Stimulated activated CD8-positive, alpha-beta memory T cell treated with anti-CD3 and anti-CD28 coated beads, Interleukin-15, amount 100 ng/mL, for 48 hours (primary cell): ENCODE measurements at places on chromosomes 2 and 18.

- no peak for DNase-seq
Measured at GRCh38 chr18:3400567-3401296, 49.2 kb upstream of the TGIF1 start.

DNA sequence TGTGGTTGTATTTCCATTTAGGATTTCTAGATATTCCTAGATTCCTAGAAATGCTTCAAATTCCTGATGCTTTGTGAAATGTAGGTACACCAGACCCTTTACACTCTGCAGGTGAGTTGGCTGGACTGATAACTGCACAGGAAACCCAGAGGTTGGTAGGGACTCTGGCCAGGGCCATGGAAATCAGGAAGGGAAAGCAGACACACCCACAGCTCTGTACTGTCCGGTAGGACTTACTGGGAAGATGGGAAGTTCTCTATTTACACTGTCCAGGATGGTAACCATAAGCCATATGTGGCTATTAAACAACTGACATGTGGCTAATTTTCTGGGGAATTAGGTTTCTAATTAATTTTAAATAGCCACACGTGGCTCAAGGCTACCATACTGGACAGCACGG, 31.4 kb downstream of the NEMP2 start:
- no peak for DNase-seq

GRCh38 chr18:48766026-48766425, 184.7 kb downstream of the SMAD7 start:
- no peak for DNase-seq

DNA sequence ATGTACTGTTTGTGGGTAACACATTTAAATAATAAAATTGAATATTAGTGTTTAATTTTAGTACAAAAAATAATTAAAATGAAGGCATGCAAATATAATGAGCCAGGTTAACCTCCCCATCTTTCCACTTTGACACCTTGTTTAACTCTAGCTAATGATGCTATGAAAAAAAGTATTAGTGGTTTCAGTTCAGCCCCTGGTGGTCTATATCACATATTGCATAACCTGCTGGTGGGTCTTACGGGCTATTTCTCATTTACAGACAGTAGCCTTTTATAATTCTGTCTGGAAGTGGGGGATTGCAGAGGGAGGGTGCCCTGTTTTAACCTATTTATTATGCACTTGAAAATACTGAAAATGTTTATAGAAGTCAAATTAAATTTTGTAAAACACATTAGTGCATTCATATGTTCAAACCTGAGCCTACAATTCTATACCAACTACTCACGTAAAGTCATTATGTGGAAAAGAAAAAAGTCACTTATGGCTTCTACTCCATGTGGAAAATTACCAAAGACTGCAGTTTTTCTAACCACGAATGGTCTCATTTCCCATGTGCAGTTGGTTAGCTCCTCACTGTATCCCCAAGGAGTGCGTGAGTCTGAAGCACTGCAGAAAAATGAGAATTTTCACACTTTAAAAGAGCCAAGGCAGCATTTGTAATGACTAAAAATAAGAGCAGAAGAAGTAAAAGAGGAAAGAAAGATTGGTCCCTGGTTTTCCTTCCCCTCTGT, 381.0 kb downstream of the MTX2 start:
- no peak for DNase-seq

- DNase-seq = no peak
Measured at GRCh38 chr18:811892-812375, at the start of gene YES1. Gene YES1 (minus strand): TSS chr18:812242. CDS start chr18:756827, 55,415 bp downstream.

GRCh38 chr18:23887493-23887892, 127.1 kb upstream of the TTC39C start:
- DNase-seq = no peak

DNA sequence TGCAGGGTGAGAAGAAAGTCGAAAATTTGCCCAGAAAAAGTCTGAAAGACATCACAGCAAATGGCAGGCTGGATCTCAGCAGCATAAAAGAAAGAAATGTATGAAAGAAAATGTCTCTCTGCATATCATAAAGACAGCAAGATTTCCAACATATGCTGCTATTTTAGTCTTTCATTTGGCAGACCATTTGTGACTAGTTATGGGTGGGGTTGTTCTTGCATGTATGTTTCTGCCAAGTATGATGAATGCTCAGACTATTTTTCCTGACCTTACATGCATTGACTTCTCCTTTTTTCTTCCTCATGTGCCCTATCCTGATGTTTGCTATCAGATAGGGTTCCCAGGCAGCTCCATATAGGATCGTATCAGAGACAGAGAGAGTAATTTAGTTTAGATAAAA, 58.5 kb upstream of the PARD3B start:
- DNase-seq = no peak

DNA sequence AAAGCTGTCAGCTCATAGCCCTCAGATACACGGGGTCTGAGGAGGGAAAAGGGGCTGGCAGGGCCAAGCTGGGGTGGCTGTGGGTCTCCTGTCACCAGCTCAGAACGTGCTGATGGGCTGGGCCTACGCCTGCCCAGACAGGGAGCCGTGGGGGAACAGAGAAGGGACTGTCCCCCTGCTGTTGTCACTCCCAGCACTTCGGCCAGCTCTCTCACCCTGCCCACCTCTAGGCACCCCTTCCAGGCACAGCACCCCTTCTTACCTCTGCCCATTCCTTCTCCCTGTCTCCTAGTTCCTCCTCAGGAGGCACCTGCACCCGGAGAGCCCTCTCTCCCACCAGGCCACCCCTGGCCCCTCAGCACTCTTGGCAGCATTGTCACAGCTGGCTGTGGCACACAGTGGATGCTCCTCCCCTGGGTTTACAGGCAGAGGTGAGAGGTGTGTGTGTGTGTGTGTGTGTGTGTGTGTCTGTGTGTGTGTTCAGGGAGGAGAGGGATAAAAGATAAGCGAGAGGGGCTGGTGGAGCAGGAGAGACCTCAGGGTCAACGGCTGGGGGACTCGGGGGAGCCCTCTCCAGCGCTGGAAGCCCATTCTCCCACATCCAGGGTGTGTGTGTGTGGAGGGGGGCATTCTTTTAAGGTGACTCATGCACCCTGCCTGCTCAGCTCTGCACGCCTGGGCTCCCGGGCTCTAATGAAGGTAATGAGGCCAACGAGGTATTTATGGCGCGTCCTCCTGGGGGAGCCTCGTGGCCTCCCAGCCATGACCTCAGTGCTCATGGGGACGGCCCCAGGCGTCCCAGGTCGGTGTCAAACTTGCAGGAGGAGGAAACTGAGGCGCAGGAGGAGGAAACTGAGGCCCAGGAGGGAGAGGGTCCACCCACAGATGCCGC, 66.1 kb upstream of the SMAD7 start:
- DNase-seq = no peak

DNA sequence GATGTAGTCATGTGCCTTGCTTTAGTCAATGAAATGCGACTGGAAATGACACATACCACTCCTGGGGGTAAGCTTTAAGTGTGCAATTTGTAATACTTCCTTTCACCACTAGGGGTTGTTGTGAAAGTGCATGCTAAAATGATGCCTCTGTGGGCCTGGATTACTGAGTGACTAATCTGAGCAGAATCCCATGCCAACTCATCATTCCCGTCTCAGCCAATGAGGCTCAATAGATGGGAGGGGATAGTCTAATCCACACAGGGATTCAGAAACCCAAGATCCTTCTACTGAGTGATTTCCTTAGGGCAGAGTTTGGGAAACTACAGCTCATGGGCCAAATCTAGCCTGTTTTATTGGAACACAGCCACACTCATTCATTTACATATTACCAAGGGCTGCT, 54.0 kb downstream of the HRH4 start:
- no peak for DNase-seq

DNA sequence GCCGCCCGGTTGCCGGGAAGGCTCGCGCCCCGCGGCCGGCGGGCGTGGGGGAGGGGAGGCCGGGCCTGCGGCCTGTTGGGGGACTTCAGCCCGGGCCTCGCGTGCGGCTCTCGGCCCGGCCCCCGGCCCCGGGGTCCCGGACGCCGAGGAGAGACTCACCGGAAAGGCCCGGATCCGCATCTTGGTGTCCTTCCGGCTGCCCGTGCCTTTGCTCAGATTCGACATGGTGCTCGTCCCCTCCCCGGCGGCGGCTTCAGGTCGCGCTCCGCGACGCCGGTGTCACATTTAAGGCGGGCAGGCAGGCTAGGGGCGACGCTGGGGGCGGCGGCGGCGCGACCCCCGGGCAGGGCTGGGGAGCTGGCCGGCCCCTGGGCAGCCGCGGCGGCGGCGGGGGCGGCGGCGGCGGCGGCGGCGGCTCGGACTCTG, 365 bp downstream of the CUL3 start:
- peak; percentile 41 for DNase-seq

DNA sequence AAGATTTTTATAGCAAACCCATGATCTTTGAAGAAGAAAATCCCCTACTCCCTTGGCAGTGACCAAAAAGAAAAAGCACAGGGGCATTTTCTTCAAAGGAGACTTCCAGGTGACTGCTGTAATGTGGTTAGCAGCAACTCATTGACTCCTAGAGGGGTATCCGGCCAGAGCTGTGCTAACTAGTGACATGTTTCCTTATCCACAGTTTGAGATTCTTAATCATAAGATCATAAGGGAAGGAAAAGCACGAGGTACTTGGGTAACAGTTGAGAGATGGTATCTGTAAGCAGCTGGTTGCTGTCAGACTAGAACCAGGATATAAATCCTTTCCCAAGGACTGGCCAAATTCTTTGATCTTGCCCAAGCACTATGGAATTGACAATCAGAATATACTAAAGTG, 124.7 kb downstream of the MREG start:
- no peak for DNase-seq

- no peak for DNase-seq
Measured at GRCh38 chr18:74512321-74513053, 16.3 kb downstream of the CNDP2 start.

GRCh38 chr2:238640486-238640885, 207.4 kb upstream of the TWIST2 start:
- DNase-seq = no peak

DNA sequence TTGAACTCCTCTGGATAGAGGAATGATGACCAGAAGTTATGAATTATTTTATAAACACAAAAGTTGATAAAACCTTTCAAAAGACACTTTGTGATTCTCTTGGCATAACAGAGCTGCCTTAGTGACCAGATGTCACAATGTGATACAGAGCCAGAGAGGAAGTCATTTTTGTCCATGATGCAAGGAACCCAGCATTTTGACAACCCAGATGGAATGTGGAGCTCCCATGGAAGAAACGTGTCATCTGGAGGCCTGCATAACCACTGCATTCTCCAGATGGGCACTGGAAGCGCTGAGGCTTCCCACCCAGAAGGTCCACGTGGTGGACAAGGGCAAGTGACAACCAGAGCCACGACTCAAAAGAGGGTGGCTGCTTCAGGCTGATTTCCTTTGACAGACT, 30.1 kb downstream of the HRH4 start:
- no peak for DNase-seq

DNA sequence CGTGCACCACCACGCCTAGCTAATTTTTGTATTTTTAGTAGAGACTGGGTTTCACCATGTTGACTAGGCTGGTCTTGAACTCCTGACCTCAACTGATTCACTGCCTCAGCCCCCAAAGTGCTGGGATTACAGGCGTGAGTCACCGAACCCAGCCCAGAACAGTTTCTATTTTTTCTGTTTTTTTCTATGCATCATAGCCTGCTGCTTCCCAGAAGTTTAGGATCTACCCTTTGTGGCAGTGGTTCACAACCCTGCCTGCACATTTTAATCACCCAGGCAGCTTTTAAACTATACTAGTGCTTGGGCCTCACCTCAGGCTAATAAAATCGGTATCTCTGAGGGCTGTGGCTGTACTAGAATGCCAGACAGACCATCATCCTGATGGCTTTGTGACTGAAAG, 39.7 kb upstream of the SOCS6 start:
- no peak for DNase-seq

DNA sequence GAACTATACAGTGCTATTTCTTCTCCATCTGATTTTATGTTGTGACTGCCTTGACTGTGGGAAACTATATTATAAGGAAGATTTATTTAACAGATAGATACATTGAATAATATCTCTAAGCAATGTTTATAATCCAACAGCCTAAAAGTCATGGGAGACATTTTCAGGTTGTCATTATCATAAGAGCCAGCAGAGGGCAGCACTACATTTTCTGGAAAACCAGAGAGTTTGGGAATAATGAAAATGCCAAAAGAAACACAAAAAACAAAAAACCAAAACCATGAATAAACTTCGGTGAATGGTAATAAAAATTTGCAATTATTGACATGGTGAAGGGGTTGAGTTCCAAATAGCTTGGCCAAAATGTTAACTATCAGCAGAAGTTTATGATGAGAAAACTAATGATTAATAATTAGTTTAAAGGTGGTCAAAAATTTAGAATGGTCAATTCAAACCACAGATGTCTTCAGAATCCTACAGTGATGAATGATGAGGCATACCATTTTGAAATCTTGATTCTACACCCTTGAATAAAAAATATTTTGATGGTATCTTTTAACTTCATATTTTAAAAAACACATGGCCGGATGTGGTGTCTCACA, 4.7 kb downstream of the EEF1B2 start:
- no peak for DNase-seq
